ENCODE measurements at places on chromosomes 4 and X. TPM values are rescaled to one million over a fixed set of nuclear protein-coding genes. Genes with fewer than 3 reads are reported as not detected.

- H3K4me1 ChIP-seq, result no peaks in the 10 kb centered on the region
- no peaks in the 10 kb centered on the region for H3K36me3 ChIP-seq
- no peak overlapping the region for H3K4me3 ChIP-seq
- DNase-seq, result no peak
- no peaks in the 10 kb centered on the region for H3K27me3 ChIP-seq
- no peak overlapping the region for H3K27ac ChIP-seq
Observed at GRCh38 chr4:154073107-154073822, 284.4 kb upstream of the SFRP2 start.

DNA sequence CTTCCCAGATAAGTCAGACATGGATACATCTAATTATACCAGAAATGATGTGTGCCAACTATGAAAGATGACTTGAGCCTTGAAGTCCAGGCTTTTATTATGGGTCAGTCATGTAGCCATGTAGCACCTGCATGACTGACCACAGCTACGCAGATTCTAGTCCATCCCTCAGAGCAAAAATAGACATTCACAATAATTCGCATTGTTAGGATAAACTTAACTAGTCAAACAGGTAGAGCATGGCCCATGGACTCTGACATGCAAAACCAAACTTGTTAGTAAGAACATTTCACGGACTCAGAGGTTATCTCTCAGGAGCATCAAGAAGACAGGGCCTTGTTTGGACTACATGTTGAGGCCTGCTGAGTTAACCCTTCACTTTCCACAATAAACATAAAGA lies 132.6 kb downstream of the PWWP3B start:
- no peak for DNase-seq
- H3K4me3 ChIP-seq, result no peak overlapping the region
- no peaks in the 10 kb centered on the region for H3K4me1 ChIP-seq

GRCh38 chr4:28358606-28359005 lies 1498.0 kb downstream of the STIM2 start:
- H3K4me3 ChIP-seq, result no peak overlapping the region
- no peaks in the 10 kb centered on the region for H3K4me1 ChIP-seq
- H3K27me3 ChIP-seq, result no peaks in the 10 kb centered on the region
- no peak for DNase-seq
- no peak overlapping the region for H3K27ac ChIP-seq

DNA sequence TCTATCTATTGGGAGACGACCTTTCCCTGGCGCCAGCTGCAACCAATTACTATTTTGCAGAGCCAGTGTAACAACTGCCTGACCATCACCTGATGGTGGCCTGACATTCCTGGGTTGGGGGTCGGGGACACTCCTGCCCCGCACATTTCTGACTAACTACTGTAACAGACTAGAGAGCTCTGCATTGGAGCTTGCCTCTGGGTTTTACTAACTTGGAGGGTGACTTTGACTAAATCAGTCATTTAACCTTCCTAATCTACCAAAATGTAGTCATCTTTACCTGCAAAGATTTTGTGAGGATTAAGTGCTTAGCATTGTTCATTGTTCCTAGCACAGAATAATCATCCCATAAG lies 37.5 kb upstream of the ABCG2 start:
- DNase-seq, result no peak
- H3K27me3 ChIP-seq, result no peaks in the 10 kb centered on the region
- H3K4me1 ChIP-seq, result no peaks in the 10 kb centered on the region
- H3K36me3 ChIP-seq, result no peaks in the 10 kb centered on the region

DNA sequence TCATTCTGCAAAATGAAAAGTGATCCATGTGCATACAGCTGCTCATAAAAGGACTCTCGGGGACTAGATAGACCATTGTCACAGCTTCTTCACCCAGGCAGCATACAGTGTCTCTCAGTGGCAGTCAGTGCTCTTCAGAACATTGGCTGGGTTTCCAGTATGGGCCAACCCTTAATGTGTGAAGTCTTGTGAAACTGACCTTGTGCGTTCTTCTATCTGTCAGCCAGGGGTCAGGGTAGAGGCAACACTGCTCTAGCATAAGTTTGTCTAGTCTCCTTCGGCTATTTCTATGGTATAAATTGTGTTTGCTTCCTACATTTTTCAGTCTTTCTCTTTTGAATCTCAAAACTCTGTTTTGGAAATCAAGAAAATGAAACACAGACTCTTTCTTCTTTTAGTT lies 37.0 kb upstream of the SMIM31 start:
- no peaks in the 10 kb centered on the region for H3K4me1 ChIP-seq
- no peak overlapping the region for H3K4me3 ChIP-seq
- H3K27me3 ChIP-seq, result no peaks in the 10 kb centered on the region
- DNase-seq, result no peak
- no peaks in the 10 kb centered on the region for H3K36me3 ChIP-seq
- H3K27ac ChIP-seq, result no peak overlapping the region

DNA sequence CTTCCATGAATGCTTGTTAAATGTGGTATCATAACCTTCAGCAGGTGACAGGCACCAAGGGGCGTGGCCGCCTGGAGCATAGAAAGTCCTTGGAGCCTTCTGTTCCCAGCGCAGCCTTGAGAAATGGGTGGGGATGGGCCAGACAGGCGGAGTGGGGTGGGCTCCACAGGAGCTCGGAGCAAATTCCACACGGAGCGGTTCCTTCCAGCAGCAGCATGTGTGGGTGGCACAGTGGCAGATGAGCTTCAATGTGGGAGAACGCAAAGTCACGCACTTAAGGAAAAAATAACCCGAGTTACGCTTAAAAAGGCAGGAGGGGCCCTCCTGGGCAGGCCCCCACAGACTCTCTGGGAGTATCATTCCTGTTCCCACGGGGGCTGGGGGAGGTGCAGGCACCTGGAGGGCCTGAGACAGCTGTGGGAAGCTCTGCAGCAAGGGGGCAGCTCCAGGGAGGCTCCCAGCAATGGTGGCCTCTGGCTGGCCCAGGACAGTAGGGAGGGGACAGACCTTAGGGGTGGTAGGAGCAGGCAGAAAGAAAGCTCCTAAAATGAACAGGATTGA lies 15.3 kb downstream of the TMEM271 start:
- no peaks in the 10 kb centered on the region for H3K27me3 ChIP-seq
- H3K27ac ChIP-seq, result no peak overlapping the region
- H3K4me1 ChIP-seq, result no peaks in the 10 kb centered on the region
- H3K4me3 ChIP-seq, result no peak overlapping the region
- DNase-seq, result no peak

GRCh38 chr4:100968046-100968445 lies 379.3 kb downstream of the PPP3CA start:
- no peaks in the 10 kb centered on the region for H3K4me1 ChIP-seq
- DNase-seq, result no peak
- no peaks in the 10 kb centered on the region for H3K27me3 ChIP-seq

- no peaks in the 10 kb centered on the region for H3K36me3 ChIP-seq
- no peak for DNase-seq
- H3K27ac ChIP-seq, result no peak overlapping the region
- H3K27me3 ChIP-seq, result no peaks in the 10 kb centered on the region
Observed at GRCh38 chr4:132593717-132594400, 555.2 kb upstream of the PCDH10 start.

Gene PASD1
- total RNA-seq, result not detected

Gene EDA2R
- 0.66 TPM for total RNA-seq

Gene PAGE4
- not detected for total RNA-seq

Gene GPR119
- total RNA-seq, result 15.2 TPM

Gene GAGE1
- total RNA-seq, result not detected

Gene RBMXL3
- total RNA-seq, result not detected
